Activated gamma-delta T cell treated with Interleukin-2 at 50 U/mL for 16 hours (primary cell): ENCODE measurements at places on chromosomes 7 and 10.

DNA sequence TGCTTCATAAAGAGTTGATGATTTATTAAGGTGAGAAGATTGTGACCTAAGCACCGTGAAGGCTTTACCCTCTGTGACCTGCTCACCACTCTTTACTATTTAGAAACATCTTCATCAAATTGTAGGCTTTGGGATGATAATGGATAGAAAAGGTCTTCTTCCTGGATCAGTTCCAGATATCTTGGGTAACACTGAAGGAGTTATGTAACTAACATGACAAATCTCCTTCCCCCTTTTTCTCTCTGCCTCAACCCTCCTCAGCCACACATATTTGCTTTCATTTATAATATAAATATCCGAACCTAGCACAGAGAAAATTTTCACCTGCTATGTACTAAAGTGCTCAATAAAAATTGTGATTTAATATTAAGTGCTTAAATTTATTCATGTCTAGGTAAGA, 151.5 kb downstream of the FRMD4A start:
- no peak for DNase-seq

- no peak for DNase-seq
These were observed 4.4 kb upstream of the MNX1 start for GRCh38 chr7:157014635-157015555.

DNA sequence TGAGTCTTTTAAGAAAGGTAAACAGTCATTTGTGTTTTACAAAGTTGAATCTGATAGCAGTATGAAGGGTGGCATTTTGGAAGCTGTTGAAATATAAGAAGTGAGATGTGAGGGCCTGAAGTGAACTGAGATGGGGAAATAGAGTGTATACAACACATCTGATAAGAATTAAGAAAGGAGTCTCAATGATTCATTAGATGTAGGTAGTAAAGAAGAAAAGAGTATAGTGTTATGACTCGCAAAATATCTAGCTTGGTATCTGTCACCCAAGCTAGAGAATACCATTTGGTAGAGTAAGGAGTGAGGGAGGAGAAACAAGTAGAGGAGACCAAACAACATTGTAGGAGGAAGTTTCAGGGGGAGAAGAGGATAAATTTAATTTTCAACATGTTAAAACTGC, 5.3 kb downstream of the PTPN12 start:
- no peak for DNase-seq

DNA sequence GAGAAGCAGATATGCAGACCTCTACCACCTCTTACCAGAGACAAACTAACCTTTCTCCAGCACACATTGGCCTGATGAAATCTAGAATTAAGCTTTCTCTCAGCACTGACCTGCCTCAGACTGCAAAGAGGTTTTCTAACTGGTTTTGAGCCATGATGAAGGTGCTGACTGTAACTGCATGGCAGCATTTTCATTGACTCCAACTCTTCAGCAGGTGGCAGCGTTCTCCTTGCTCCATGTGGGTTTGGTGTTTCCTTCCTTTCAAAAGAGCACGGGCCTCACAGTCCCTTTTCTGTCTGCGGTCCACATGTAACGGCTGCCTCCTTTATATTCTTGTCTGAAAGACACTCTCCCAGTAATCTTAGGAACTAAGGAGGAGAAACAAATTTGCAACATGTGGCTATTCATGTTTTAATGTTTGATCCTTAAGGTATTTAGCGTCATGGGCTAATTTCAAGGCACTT, 12.6 kb downstream of the KLLN start:
- peak; percentile 50 for DNase-seq

GRCh38 chr7:81956520-81956919, 186.7 kb upstream of the HGF start:
- no peak for DNase-seq

DNA sequence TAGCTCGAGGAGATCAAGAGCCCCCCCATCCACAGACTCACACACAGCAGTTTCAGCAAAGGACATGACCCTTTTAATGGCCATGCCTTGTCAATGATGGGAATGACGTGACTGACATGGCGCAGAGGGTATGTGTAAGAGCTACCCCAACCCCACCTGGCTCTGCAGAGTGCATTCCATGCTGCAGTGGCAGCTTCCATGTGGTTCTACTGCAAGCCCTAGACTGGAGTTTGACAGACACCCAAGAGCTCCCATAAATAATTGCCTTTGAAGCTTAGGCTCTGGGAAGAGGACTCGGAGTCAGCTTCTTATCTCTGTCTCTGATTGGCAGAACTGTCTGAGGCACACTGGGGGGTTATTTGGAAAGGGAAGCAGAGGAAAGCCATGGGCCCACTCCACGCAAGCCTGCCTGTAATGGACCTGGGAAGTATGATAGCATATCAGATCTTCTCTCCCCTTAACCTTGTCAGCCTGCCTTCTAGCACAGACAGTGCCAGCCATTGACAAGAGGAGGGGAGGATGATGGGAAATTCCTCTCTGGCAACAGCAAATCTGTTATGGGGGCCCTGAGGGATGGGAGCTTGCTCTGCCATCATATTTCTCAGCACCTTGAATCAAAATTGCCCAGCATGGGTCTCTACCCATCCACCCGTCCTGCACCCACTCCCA, 478.5 kb upstream of the PODXL start:
- no peak for DNase-seq

DNA sequence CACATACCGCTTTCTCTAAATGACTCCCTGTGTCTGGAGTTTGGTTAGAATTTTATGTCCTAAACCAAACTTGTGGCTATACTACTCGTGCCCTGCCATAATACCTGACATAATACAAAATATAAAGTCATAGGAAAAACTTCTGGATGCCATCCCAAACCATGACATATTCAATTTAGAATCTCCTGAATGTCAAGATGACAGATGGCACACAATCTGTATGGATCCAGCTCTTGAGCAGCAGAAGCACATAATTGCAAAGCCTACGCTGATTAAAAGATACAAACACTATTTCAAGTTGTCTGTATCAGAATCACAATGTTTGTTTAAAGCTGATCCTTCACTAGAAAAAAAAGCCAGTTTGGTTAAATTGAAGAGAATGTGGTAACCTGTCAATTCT, 22.4 kb upstream of the CDC14C start:
- DNase-seq: no peak

DNA sequence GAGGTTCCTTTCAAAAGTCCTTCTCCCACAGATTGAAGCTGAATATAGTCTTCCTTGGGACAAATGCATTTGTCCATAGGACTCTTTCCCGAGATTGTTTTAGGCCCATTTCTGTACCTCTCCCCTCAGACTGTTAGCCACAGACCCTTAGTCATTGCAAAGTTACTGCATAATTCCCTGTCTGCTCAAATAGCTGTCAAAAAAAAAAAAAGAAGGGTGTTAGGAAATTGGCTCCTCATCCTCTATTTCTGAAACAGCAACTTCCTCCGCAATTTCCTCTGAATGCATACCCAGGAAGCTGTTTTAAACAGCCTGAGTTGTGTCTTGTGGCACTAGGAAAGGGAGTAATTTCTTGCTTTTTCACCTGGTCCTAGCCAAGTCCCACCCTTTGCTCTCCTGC, 5.4 kb downstream of the LRRC4 start:
- DNase-seq: no peak

DNA sequence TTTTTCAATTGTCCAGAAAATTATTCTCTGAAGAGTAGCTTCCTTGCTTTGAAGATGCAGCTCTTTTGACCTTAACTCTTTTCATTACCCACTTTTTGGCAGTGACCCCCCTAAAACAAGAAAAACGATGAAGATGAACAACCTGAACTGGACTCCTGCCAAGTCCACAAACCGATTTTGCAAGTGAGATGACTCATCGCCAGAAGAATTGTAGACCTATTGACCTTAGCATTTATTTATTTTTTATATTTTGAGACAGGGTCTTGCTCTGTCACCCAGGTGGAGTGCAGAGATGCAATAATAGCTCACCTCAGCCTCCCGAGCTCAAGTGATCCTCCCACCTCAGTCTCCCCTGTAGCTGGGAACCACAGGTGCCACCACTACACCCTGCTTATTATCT, 859.2 kb downstream of the GATA3 start:
- DNase-seq: no peak

DNA sequence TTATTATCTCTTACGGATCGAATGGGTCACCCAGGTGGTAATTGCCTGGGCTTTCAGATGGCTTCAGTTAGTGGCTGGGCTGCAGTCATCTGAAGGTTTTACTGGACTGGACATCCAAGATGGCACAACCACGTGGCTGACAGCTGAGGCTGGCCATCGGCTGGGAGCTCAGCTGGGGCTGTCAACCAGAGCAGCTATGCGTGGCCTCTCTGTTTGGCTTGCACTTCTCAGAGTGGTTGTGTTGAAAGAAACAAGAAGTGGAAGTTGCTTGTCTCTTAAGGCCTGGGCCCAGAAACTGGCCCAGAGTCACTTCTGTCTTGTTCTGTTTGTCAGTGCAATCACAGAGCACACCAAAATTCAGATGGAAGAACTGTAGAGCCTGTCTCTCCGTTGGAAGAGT, 5.7 kb upstream of the GDI2 start:
- no peak for DNase-seq

GRCh38 chr10:103915796-103916195, 2.2 kb downstream of the STN1 start:
- peak; percentile 19 for DNase-seq

- DNase-seq: no peak
These were observed 23.6 kb downstream of the SKIDA1 start for GRCh38 chr10:21501731-21502347.

DNA sequence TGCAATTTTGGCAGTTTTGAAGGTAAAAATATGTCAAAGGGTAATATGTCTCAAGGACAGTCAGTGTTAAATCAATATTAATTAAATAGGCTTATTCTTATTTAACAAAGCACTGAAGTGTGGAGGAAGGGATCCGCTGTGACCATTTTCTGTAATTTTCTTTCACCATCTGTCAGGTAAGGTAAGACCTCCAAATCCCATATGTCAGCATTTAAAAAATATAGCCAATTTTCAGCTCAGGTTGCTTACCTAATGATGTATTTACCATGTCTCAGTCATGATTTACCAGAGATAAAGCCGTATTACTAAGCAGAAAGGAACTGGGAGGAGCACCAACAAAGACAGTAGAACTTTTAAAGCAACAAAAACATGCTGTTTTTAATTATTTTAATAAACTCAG, 683.9 kb downstream of the CCSER2 start:
- DNase-seq: no peak
